NCI-H1105 (cell line): ENCODE measurements at places on chromosomes 3 and 15.

DNA sequence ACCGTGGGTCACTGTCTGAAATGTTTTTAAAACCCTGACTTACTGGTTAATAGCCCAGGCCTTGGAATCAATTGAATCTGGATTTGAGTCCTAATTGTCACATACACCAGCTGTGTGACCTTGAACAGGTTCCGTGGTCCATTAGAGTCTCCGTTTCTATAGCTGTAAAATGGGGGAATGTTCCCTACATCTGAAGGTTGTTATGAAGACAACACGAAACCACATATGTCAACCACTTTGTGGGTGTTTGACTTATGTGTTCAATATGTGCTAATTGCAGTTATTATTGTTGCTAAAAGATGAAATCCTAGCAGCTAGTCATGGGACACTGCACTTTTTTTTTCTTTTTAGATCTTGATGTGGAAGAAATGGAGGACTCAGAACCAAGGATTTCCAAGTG is 35.3 kb downstream of the ZBTB38 start:
- no peak for DNase-seq

GRCh38 chr3:131125684-131126083 is 99.0 kb downstream of the NEK11 start:
- DNase-seq, result no peak

DNA sequence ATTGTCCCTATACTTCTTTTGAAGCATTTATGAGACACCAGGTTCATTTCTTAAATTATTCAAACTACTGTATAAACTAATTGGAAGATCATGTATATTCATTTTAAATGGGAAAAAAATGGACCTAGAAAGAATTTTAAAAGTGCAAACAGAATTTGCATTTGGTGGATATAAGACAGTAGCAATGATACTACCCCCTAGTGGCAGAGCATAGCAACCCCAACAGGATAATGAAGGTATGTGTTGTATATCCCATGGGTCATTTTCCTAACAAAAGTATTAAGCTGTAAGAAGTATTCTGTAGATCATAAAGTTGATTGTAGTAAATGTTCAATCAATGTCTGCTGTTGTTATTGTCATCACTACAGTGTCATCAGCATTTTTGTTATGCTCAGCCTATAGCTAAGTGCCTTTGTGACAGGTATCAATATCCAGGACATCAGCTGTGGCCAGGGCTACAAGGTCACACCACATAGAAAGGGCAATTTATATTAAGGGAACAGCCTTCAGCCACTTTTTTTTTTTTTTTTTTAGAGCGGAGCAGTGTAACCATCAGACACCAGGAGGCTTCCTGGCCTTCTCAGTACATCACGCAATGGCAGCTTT is 175.8 kb downstream of the FOXB1 start:
- DNase-seq, result peak; percentile 10

- no peak for DNase-seq
Measured at GRCh38 chr3:63508305-63508704, 144.2 kb upstream of the SNTN start.

- no peak for DNase-seq
Measured at GRCh38 chr15:99224372-99225214, 24.8 kb downstream of the TTC23 start.

DNA sequence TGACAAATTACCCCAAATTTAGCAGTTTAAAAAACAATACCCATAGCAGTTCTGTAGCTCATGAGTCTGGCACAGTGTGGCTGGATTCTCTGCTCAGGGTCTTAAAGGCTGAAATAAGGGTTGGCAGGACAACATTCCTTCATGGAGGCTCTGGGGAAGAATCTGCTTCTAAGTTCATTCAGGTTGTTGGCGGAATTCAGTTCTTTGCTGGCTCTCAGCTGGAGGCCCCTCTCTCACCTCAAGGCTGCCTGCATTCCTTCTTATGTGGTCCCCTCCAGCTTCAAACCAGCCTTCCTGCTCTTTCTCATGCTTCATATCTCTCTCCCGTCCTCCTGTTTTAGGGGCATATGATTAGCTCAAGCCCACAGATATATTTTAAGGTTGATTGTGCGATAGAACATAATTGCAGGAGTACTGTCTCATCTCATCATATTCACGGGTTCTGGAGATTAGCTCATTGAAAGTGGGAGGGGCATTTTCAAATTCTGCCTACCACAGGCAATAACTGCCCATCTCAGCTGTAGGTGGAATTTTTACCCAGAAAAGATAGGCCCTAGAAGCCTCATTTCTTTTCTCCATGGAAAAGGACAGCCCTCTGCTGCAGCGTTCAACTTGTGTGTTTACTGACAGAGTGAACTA is 5.6 kb upstream of the ZBTB47 start:
- DNase-seq, result no peak

DNA sequence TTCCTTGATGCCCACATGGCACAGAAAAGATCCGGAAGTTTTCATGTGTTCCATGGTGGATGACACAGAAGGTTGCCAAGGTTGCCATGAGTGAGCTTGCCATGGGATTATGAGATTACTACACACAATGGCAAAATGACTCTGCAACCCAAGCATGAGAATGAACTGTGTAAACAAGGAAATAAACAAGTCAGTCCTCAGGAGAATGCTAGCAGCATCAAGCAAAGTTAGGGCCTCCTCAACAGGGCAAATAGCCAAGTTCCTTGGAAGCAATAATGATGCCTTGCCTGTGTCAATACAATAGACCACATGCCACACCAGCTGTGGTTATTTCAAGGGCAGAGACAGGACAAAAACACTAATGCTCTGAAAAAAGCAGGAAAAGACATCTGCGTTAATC is 41.8 kb downstream of the AQR start:
- no peak for DNase-seq

GRCh38 chr15:44295750-44296431 is 7.4 kb downstream of the GOLM2 start:
- DNase-seq, result no peak

GRCh38 chr15:63045465-63045840 is 2.9 kb downstream of the TPM1 start:
- DNase-seq, result no peak

DNA sequence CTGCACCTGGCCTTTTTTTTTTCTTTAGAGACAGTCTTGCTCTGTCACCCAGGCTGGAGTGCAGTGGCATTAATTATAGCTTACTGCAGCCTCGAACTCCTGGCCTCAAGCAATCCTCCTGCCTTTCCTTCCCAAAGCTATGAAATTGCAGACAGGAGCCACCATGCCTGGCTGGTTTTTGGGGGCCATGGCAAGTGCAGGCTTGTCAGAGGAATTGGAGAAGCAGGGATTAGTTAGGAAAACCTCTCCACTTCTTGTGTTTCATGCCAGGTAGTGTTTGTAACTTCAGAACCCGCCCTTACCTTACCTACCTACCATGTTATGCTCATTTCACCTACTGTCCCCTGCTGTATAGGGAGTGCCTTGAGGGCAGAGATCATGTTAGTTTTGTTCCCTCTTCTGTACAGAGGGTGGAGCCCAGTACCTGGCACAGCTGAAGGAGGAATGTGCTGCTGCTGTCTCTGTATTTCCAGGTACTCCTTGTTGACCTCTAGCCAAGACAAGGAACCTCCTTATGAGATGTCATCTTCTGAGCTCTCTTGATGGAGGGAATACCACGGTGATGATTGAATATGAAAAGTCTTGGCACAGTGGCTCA is 43.8 kb downstream of the TRAK1 start:
- no peak for DNase-seq
